Effector CD8-positive, alpha-beta T cell (primary cell): ENCODE measurements at places on chromosomes 1 and 21.

DNA sequence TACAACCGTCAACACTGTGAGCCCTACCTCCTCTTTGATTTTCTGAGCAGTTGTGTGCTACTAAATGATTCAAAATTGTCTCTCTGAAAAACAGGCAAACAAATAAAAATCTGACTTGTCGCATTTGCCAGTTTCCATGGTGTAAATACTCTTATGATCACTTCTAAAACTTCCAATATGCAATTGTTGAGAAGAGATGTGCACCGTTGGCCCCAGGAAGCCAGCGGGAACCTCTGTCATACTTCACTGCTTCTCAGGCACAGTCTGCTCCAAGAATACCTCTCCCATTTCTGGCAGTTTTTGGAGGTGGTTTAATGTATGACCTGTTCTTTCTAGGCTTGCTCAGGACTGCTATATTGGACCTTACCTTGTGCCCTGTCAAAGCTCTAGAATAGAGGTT lies 196.0 kb upstream of the NCAM2 start:
- DNase-seq: no peak

GRCh38 chr1:14467112-14467511 lies 131.4 kb upstream of the KAZN start:
- no peak for DNase-seq

DNA sequence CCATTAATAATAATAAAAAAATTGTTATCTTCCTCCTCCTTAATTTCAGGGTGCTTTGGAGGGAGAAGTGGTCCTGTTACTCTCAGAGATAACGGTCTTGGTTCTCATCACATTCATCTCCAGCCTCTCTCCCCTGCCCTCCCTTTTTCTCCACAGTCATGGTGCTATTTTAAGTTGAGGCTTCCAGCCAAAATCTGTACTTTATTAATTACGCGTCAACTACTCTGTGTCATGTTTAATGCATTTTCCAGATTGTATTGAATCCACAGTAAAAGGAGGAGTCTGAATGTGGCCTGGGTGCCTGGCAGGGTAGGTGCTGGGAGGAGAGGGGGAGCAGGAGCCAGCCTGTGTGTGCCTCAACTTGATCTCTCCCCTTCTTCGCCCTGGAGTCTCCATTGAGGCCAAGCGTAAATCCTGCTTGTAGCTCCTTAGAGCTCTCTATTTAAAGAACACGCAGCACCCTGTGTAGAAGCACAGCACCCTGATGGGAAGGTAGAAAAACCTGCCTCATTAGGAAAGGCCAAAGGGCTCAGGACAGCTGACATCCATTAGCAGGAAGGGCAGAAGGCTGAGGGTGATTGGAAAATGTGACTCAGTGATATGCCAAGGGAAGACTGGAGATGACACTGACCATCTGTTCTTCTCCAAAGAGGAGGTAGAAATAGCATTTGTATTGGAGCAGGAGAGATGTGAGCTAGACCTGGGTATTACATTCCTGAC lies 82.4 kb downstream of the PLXNA2 start:
- no peak for DNase-seq

DNA sequence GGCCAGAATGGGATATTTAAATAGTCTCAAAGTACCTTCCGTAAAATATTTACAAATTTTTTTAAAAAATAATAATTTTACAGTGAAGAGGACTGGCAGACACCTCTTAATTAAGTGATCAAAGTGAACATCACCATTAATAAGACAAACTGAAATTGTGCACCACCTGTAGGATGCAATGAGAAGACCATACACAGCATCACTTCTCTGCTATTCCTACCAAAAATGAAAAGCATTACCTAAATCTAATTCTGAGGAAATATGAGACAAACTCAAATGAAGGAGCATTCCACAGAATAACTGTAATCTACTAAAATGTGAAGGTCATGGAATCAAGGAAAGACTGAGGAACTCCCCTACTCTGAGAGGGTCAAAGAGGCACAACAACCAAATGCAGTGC lies 68.2 kb upstream of the PRDX6 start:
- no peak for DNase-seq

DNA sequence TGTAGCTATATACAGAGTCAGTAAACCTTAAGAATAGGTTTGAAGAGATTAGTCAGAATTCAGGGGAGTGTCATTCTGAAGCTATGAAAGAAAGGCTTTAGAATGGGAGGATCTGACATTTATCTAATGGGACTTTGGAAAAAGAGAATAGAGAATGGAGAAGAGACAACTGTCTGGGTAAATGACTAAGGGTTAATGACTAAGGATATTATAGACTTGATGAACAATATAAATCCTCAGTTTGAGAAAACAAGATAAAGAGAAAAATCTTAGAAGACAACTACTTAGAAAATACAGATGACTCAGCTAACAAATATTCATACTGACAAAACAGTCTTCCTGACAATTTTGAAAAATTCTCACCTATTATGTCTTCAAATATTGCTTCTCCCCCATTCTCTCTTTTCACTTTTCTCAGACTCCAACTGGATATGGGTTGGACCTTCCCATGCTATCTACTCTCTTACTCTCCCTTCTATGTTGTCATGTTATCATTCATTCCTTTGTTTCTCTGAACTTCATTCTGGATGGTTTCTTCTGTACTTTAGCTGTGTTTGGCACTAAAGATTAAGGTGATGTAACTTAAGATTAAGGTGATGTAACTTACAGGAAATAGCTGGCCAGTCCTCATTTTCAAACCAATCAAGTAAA lies 20.4 kb downstream of the SLC16A1 start:
- no peak for DNase-seq

DNA sequence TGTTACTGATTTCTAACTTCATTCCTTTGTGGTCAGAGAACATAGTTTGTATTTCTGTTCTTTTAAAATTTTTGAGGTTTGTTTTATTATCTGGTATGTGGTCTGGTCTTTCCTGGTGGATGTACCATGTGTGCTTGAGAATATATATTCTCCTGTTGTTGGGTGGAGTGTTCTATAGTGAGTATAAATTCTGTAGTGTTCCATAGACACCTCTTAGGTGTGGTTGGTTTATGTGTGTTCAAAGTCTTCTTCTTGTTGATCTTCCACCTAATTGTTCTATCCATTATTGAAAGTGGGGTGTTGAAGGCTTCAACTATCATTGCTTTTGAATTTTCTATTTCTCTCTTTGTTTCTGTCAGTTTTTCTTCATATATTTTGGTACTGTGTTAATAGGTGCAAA lies 20.1 kb downstream of the PPP2R5A start:
- DNase-seq: no peak

- DNase-seq: no peak
Measured at GRCh38 chr1:228148935-228149405, 760 bp upstream of the GJC2 start.

- no peak for DNase-seq
Measured at GRCh38 chr1:230321741-230322420, 104.3 kb downstream of the PGBD5 start.
